Tongue (tissue), 3 donors: ENCODE measurements at places on chromosomes 1 and 21. TPM values are rescaled to one million over a fixed set of nuclear protein-coding genes. Genes with fewer than 3 reads are reported as not detected.

DNA sequence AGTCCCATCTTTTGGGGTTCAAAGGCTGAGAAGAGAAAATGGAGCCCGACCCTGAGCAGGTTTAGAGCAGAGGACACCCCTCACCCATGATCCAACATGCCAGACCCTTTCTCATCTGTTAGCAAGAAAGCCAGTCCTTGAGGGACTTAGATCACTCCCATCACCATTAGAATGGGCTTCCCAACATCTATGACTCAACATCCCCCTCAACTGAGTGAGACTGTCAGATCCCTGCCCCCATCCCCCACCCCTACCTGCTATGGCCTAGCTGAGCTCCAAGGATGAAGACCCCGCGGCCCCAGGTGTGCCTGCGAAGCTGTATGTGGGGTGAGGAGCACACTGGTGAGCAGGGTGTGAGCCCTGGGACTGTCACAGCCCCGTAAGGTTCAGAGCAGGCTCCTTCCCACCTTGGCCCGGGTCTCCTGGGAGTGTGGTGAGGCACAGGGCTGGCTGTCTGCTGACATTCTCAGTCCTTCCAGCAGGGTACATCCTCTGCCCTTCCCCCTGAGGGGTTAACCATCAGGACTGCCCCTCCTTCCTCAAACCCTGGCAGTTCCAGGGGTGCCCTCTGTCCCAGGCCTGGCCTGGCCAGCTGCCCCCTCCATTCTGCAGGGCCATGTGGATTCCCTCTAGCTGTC lies 21.4 kb upstream of the BLACAT1 start:
- DNase-seq = no peak

- DNase-seq = no peak
Observed at GRCh38 chr1:237712586-237713157, 178.1 kb downstream of the ZP4 start.

The KCNK2 gene
- total RNA-seq = 1.5 TPM

DNA sequence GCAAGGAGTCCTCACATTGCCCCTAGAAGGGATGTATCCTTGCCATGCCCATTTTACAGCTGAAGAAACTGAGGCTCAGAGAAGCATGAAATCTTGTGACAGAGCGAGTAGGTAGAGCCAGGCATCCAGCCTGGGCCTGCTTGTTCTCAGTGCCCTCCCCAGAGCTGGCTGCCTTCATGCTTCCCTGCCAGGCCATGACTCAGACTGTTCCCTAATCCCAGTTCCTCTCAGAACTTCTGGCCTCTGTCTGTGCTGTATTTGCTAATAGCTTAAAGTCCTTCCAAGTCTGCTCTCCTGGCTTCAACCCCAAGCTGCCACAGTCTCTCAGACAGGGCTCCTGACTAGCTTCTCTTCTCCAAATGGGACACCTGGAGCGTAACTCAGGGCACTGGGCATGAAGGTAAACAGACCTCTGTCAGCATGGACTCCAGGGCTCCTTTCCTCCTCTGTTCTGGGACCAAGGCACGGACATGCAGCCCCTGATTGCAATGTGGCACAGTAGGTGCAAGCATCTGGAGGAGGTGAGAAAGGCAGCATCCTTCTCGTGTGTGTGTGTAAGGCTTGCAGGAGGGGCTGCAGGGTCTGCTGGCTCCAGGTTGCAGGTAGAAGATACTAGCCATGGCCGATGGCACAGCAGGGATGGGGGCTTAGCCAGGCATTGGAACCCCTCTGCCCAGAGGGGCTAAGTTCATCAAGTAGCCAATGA lies 122.7 kb downstream of the HMGB4 start:
- DNase-seq = peak; percentile 47
